GM04504 (cell line): ENCODE measurements at places on chromosomes 4 and X.

DNA sequence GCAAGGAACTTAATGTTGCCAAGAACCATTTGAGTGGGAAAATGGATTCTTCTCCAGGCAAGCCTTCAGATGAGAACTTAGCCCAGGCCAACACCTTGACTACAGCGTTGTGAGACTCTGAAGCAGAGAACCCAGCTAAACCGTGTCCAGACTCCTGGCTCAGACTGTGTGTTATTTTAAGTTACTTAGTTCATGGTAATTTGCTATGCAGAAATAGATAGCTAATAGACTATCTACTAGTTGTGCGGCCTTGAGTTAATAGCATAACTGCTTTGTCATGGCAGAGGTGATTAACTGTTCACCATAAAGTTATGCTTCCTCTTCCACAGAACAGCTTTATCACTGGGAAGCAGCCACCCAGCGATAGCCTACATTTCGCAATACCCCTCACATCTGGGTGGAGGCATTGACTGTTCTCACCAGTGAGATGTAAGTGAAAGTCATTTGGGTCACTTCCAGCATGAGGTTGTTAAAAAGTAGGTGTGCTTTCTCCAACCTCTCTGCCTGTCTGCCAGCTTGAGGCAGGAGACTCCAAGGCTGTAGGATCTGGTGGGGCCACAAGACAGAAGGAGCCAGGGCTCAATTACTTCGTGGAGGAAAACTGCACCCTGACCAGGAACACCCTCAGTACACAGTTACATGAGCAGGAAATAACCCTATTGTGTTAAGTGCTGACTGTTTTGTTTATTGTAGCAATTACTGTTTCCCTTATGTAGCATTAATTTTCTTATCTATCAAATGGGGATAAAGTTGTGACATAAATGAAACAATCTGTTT is 94.2 kb downstream of the GPAT3 start:
- DNase-seq = no peak

- no peak for DNase-seq
Observed at GRCh38 chrX:11899091-11899490, 141.1 kb downstream of the MSL3 start.

GRCh38 chr4:171348090-171348489 is 465.1 kb upstream of the GALNTL6 start:
- DNase-seq = no peak

DNA sequence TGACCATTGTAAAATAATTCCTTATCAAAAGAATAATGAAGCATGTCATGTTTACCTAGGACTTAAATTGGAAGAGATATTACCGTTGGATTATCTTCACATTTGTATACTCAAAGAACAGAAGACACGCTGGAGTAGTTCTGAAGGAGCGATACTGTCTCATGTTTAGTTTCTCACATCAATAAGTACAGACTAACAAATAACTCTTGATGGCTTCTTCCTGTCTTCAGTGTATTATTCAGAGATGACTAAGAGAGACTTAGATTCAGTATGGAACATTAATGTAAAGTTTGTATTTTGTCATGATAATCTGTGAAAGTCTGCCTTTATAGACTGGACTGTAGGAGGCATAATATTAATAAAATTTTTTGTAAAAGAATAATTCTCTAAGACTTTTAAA is 72.7 kb downstream of the SPRY1 start:
- DNase-seq = no peak

- DNase-seq = no peak
Observed at GRCh38 chr4:68038272-68038671, 75.0 kb upstream of the TMPRSS11A start.

- no peak for DNase-seq
Observed at GRCh38 chr4:167290678-167291077, 56.4 kb upstream of the SPOCK3 start.

DNA sequence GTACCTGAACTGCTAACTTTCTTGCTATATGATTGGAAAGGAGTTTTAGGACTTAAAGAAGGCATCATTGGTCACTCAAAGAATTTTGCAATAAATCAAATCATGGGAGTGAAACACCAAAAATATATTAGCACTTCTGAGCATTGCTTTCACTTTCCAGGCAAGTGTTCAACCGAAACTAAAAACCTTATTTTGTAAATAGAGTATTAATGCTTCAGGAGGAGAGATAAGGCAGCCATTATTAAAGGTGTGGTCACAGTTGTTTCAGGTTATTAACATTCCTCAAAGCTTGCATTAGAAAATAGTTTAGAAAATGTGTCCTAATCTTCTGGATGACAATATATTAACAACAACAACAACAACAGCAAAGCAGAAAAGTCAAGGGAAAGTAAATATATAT is 92.3 kb upstream of the TLL1 start:
- no peak for DNase-seq

DNA sequence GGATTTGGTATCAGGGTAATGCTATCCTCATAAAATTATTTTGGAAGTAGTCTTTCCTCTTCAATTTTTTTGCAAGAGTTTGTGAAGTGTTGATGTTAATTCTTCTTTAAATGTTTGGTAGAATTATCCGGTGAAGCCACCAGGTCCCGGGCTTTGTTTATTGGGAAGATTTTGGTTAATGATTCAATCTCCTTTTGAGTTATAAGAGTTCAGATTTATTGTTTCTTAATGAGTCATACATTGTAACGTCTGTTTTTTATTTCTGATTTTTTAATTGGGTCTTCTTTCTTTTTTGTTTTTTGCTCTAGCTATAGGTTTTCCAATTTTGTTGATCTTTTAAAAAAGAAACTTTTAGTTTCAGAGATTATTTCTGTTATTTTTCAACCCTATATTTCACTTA is 412.3 kb downstream of the PDGFC start:
- no peak for DNase-seq

DNA sequence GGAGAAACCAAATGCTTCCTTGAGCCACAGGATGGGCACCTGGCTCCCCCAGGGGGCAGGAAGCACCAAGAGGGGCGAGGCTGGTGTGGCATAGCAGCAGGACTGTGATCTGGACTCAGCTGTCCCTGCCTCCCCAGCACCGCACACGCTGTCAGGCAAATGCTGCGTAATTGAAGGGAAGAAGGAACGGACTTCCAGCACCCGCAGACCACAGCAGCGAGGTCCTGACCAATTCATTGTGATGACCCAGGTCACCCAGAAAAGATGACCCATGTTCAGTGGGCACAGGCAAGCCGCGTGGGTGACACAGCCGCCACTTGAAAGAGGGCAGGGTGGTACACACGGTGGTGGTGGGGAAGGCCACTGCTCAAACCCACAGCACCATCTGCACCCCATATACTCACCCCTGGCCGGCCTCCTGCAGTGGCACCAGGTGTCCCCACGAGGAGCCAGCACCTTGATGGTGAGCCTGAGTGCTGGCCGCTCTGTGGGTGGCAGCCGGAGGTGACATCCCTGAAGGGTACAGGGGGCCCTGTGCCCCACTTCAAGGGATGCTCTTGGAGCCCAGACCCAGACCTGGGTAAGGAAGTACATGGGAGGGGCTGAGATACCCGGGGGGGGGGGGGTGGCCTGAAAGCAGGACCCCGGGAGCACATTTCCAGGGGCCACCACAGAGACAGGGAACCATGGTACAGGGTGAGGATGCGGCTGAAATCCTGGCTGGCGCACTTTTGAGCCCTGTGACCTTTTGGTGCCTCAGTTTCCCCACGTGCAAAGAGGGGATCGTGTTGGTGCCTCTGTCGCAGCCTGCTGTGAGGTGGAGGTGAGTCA is 11.5 kb downstream of the NAT8L start:
- no peak for DNase-seq

- no peak for DNase-seq
Observed at GRCh38 chrX:73977542-73978169, 326.3 kb upstream of the ZCCHC13 start.

- no peak for DNase-seq
Observed at GRCh38 chr4:15771216-15772058, 6.7 kb upstream of the CD38 start.
